ENCODE measurements at places on chromosomes 3 and 15.

DNA sequence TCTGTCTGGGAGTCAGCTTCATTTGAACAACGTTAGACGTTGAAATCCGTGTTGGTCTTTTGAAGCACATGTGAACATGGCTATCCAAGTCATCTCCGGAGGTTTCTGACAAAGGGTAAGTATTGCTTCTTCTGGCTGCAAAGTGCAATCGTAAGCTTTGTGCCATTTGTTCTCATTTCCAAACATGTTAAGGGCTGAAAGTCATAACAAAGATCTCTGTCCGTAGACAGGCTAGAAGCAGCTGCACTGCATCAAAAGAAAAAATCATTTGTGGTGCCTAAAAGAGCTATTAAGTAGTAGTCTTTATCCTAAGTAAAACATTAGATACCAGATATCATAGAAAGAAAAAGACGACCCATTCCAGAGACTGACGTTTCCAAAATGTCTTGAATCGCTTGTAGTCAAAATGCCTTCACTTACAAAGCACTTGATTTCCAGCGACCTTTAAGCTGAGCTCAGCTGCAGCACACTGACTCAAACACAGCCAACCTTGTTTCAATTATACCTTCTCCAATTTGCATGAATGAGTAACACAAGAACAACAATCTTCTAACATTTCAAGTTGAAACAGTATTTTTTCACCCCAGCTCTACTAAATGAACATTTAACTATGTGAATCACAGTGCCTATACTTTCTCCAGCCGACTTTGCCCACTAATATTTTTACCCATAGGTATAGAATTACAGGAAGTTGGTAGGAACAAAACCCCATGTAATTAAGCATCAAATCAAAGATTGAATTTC, 76.6 kb downstream of the NEDD4 start:
- no peak for DNase-seq

- no peak for DNase-seq
Observed at GRCh38 chr3:170749765-170750477, 120.1 kb downstream of the RPL22L1 start.

GRCh38 chr3:146593776-146594175, 11.4 kb downstream of the PLSCR5 start:
- DNase-seq: no peak

DNA sequence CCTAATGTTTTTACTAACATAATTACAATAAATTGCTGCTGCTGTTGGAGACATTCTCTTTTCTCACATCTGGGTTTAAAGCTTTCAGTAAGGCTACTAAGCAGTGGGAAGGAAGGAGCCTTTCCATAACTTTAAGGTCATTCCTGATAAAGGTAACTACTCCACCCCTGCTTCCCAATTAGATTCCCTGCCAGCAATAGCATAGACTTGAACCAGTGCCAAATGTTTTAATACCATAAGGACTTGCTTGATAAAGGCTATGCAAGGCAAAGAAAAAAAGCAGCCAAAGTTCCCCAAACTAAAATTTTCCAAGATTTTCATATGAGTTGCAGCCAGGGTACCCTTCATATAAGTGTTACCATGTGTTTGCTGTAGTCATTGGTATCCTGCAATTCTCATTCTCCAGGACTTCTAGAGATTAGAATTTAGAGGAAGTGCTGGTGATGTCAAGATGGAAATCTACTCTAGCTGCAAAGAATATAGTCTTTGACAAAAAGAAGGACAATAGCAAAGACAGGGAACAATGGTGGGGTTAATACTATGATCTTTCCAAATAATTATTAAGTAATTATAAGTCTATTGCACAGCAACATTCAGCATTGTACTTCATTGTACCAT, 106.1 kb downstream of the FILIP1L start:
- no peak for DNase-seq

DNA sequence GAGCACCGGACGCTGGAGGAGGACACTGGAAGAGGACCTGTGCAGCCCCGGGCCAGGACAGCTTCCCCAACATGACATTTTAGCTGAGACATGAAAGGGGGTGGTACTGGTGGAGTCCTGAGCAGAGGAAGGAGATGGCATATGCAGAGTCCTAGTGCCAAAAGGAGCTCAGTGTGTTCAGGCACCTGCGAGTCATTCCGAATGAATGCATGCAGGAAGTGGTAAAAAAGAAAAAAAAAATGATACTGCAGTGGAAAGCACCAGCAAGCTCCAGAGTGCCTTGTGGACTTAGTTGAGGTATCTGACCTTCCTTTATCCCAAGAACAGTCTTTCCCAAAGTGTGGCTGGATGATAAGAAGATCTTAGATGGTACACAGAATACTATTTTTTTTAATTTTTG, 6.6 kb upstream of the ZNF148 start:
- DNase-seq: no peak
